ENCODE measurements at places on chromosomes 6 and 20.

GRCh38 chr6:1228754-1229191, 83.1 kb upstream of the FOXQ1 start:
- DNase-seq: no peak

- no peak for DNase-seq
Measured at GRCh38 chr6:55776113-55776512, 99.3 kb downstream of the BMP5 start.

DNA sequence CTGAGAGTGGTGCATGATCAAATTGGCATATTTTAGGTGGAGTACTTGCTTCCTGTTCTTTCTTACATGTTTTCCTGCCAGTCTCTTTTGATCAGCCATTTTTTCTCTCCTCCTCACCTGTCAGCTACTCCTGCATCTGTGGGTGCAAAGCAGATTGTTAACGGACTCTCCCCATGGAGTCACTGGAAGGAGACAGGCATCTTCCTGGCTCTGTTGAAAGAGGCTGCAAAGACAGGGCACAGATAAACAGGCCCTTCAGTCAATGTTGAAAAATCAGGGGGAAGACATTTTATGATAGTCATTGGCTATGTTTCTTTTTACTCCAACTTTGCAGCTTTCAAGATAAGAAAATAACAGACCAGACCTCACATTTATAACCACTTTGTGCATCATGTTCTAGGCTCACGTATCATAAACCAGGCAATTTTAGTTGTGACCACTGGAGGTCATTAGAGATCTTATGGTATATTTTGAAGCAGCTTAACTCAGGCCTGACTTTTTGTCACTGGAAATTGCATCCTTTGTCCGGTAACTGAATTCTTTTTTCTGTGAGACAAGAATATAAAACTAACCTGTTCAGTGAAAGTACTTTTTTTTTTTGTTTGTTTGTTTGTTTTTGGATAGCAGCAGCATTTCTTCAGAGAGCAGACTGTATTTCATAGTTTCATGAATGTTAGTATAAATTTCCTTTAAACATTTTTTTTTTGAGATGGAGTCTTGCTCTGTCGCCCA, 20.1 kb downstream of the ECT2L start:
- DNase-seq: no peak

GRCh38 chr6:27830212-27830599, 82.0 kb downstream of the OR2B2 start:
- no peak for DNase-seq

- no peak for DNase-seq
Measured at GRCh38 chr6:44169154-44169553, 10.5 kb downstream of the CAPN11 start.

DNA sequence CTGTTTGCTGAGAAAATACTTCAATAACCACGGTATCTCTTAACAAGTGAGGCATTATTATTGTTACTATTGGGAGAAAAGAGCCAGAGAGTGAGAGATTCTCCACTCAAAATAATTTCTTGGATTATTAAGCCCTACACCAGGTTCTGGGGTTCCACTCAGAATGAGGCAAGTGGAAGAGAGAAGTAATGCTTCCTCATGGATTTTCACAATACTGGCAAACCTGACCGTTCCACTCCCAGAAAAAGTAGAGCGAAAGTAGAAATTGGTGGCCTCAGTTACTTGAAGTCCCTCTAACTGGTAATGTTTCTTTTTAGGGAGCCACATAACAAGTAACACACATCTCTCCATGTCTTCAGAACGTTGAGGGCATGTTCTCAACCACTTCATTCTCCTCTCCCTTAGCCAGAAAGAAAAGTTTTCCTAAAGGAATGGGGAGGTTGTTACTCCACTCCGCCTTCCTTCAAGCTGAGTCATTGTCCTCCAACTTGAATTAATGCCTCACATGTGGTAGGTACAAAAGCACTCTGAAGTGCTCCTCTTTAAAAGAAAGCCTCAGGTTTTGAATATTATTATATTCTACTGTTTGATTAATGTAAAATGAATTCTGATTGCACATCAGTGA, 1.9 kb downstream of the BAG2 start:
- no peak for DNase-seq

- no peak for DNase-seq
Measured at GRCh38 chr6:169044381-169045230, 209.0 kb downstream of the THBS2 start.

GRCh38 chr6:149224399-149224798, 93.1 kb upstream of the TAB2 start:
- no peak for DNase-seq

- DNase-seq: no peak
Measured at GRCh38 chr6:34350137-34350933, 42.1 kb downstream of the NUDT3 start.

DNA sequence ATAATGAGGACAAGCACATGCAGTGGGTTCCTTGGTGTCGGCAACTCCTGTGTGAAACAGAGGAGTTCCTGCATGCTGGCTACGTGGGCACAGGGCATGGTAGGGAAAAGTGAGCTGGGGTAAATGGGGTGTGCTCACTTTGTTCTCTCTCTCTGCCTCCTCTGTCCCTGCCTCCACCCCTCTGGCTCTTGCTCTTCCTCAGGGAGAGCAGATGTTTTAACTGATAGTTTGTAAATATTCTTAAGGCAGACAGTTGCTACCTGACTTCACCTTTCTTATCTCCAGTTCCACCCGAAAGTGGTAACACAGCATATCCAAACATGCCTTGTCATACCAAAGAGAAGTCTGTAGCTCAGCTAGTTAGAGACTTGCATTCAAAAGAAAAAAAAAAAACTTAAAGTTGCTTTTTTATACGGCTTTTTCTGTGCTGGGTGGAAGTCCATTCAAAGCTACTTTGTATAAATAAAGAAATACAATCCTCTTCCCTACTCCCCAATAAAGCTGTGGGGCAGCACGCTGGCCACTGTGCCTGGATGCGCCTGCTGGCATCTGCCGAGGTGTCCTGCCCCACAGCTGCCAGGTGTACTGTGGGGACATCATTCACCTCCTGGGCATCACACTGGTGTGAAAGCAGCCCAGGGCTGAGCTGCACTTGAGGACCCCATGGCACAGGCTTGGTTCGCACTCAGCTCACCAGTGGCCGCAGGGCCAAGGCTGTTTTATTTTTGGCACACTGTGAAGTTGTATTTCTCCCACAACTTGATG, 93.6 kb downstream of the FOXC1 start:
- no peak for DNase-seq

- DNase-seq: no peak
Measured at GRCh38 chr6:17847203-17847760, 140.2 kb downstream of the KIF13A start.

DNA sequence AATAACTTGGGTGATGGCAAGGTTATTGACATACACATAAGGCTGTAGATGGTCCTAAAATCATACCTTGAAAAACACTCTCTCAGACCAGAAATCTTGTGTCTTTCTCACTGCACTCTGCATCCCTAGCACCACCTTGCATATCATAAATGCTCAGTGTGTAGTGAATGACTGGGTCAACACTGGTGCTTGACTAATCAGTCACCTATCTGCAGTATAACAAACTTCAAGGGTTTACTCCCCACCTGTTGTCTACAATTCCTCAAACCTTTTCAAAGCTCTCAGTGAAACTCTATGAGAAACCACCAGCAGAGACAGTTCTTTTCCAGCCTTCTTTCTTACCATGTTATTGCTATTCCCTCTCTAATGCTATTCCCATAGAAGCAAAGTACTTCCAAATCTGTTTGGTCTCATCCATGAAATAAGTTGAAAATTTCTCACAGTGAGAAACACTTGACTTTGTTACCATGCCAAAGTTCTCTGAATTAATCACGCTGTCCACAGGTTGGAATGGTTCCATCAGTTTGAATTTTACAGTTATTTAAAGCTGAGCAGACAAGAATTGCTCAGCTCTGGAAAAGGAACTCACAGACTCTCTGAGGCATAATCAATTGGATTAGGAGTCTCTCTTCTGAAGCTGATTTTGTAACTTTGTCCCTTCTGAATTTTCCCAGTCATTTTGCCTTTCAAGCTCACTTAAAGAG, 104.8 kb upstream of the EYA4 start:
- no peak for DNase-seq

DNA sequence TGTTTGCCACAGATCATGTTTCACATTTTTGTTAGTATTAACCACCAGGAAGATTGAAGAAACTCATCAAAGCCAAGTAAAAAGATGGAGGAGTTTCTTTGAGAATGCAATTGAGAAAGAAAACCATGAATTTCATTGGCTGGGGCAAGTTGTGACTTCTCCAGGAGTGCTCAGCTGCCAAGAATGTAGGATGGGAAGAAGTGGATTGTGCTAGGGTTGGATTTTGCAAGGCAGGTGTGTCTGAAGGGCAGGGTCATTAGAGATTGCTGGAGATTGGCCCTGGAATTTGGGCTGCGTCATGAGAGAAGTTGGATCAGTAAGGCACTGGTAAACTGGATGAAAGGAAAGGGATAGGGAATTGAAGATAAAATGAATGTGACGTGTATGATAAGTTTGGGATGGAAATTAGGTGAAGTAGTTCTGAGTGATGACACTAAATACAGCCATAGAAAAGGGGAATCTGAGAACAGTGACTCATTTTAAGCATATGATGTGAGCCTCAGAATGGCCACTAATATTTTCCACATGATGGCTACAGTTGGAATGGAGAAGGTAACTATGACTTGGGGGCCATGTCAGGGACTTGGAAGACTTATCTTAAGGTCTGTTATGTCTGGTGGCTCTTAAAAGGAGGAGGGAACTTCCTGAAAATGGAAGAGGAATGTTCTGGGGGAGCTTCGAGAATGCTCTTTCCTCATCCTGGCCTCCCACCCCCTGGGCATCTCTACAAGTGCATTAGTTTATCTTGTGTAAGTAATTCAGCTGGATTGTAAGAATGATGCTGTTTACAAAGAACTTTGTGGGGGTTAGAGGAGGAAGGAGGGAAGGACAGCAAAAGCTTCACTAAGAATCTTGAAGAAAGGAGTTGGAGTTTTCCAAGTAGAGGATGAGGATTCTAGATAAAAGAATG, 27.8 kb upstream of the ERVFRD-1 start:
- no peak for DNase-seq

- DNase-seq: no peak
Measured at GRCh38 chr6:24961852-24962251, 26.1 kb upstream of the RIPOR2 start.

DNA sequence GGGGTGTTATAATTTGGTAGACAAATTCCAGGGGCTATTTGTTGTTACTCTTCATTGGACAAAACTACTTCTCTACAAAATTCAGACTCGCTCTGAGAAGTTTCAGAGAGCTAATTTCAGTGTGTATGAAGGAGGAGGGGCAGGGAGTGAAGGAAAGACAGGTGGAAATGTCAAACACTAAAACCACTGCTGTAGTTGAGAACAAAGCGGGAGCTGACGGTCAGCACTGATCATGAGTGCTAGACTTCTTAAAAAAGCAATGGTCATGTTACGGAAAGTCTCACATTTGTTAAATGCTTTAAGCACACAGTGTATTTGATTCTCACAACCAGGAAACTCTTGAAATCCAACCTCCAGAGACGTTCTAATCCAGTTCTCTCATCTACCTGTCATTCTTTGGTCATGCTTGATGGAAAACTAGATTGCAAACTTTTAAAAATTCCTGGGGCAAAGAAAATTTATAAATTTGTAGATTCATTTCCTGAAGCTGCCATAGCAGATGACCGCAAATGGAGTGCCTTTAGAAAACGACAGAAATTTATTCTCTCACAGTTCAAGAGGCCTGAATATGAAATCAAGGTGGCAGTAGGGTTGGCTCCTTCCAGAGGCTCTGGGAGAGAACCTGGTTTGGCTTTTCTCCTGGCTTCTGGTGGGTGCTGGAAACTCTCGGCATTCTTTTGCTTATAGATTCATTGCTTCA, 100.7 kb upstream of the CARMIL1 start:
- DNase-seq: no peak

GRCh38 chr6:26312096-26312463, 52.9 kb upstream of the BTN3A2 start:
- no peak for DNase-seq

DNA sequence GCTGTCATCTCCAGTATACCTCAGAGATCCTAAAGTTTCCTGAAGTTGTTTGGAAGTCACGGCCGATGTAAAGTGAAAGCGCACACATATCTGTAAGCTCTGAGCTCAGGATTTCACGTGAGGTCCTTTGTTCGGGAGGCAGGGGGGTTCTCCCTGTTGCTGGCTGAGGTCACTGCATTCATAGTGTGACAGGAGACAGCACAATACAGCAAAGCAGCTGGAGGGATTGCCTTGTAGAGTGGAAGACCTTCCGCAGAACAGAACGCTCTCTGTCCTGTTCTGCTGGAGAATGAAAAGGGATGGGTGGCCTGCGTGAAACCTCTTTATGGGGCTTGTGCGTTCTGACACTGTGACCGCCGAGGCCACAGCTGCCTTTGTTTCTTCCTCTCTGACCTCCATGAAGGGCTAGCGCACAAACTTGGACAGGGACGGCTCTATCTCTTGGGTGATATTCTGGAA, 13.4 kb upstream of the SERPINB1 start:
- DNase-seq: no peak

- no peak for DNase-seq
Measured at GRCh38 chr6:18350271-18350670, 36.9 kb upstream of the RNF144B start.

- DNase-seq: no peak
Measured at GRCh38 chr20:25032065-25032477, 25.9 kb downstream of the ACSS1 start.
